Left ventricle myocardium inferior (tissue), 1 donor: ENCODE measurements at places on chromosomes 12 and 14. TPM values are rescaled to one million over a fixed set of nuclear protein-coding genes. Genes with fewer than 3 reads are reported as not detected.

Gene IAPP
- total RNA-seq = not detected

Gene OR11H7
- total RNA-seq = not detected

Gene IGFBP6
- 53.0 TPM for total RNA-seq

GRCh38 chr12:104602896-104603295, 146.1 kb downstream of the CHST11 start:
- no peak overlapping the region for H3K4me3 ChIP-seq
- no peaks in the 10 kb centered on the region for H3K36me3 ChIP-seq
- H3K4me1 ChIP-seq = peaks cover 58% of the 10 kb centered on the region
- no peak overlapping the region for H3K27ac ChIP-seq
- no peaks in the 10 kb centered on the region for H3K27me3 ChIP-seq

DNA sequence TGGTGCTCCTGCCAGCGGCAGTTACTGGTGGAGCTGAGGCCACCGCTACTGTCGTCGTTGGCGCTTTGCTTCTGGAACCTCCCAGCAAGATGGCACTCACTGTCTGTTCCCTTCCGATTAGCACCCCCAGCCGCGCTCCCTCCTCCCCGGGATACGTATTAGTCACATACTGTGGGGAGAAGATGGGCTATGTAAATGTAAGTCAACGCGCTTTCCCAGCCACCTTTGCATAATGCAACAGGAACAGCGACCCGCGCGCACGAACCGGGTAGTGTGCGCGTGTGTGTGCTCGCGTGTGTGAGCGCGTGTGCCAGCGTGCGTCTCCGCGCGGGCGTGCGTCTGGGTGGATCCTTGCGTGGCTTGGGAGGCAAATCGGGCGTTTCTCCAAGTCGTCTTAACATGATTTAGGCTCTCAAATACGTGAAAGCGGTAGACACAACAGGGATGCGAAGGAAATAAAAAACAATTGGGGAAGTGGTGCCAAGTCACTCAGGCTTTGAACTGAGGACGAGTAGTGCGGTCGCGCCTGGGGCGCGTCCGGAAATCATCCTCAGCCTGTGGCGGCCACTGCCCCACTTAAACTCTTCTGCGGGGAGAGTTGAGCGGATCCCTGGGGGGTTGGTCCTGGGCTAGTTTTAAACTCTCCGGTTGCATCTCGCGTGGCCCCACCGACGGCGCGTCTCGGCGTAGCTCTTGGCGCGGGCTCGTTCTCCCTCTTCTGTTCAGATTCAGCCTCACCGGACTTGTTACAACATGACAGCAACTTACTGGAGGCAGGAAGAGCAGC, 1.8 kb downstream of the FLRT2 start:
- peaks cover 74% of the 10 kb centered on the region for H3K27me3 ChIP-seq
- H3K36me3 ChIP-seq = no peaks in the 10 kb centered on the region
- peaks cover 61% of the 10 kb centered on the region for H3K4me1 ChIP-seq
- DNase-seq = peak; percentile 55
- H3K27ac ChIP-seq = peak overlapping the region; percentile 63
- peak overlapping the region; percentile 73 for H3K4me3 ChIP-seq

DNA sequence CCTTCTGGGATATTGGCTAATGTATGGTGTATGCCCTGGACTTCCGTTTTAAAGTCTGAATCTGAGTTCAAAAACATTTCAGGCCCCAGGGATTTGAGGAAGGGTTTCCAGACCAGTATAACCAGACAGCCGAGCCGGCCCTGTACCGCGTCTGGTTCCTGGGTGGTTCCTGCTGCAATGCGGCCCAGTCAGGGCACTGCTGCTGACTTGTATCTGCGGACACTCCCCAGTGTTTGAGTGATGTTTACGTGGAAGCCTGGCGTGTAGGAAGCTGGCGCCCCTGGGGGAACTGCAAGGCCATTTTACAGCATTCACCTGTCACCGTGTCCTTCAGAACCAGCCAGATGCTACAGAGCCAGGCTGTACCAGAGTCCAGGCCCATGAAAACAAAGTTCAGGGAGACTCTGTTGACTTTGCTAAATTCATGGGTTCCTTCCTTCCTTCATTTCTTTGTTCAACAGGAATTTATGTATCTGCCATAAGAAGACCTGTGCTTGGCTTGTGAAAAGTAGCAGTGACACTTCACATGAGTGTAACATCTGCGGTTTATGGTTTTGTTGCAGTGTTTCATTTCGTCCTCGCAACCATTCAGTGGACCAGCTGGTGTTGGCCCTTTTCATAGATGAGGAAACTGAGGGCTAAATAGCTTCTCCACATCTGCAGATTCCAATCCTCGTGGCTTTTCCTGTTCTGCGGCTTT, 16.8 kb downstream of the EML1 start:
- H3K27ac ChIP-seq = peak overlapping the region; percentile 71
- no peaks in the 10 kb centered on the region for H3K27me3 ChIP-seq
- H3K4me1 ChIP-seq = peaks cover 42% of the 10 kb centered on the region
- peak; percentile 52 for DNase-seq

Gene SLC38A4
- 0.27 TPM for total RNA-seq

GRCh38 chr14:37565550-37565949, 29.5 kb downstream of the FOXA1 start:
- no peak overlapping the region for H3K27ac ChIP-seq
- DNase-seq = no peak
- H3K4me1 ChIP-seq = peaks cover 5% of the 10 kb centered on the region
- H3K4me3 ChIP-seq = no peak overlapping the region
- H3K36me3 ChIP-seq = no peaks in the 10 kb centered on the region
- H3K27me3 ChIP-seq = no peaks in the 10 kb centered on the region

- H3K27ac ChIP-seq = peak overlapping the region; percentile 86
- H3K36me3 ChIP-seq = no peaks in the 10 kb centered on the region
- H3K4me3 ChIP-seq = no peak overlapping the region
- no peak for DNase-seq
These were observed 18.6 kb downstream of the LTBP2 start for GRCh38 chr14:74593241-74593953.

- H3K27me3 ChIP-seq = peaks cover under 1% of the 10 kb centered on the region
- no peaks in the 10 kb centered on the region for H3K4me1 ChIP-seq
- no peak for DNase-seq
These were observed 37.9 kb downstream of the CYP46A1 start for GRCh38 chr14:99721792-99722516.

DNA sequence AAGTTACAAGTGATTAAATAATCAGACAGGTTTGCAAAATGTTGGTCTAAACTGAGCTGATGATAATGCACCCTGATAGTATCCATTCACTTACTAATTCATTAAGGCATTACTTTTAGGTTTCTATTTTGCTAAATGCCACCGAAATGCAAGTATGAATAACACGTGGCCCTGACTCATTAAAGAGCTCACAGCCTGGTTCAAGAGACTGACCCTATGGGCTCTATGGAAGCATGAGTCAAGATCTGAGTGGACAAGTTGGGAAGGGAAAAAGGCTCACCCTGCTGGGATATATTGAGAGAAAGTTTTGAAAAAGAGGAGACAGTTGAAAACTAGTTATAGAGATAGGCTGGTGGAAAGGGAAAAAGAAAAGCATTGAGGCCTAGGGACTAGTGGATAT, 14.8 kb upstream of the LRRC9 start:
- H3K36me3 ChIP-seq = no peaks in the 10 kb centered on the region
- no peak overlapping the region for H3K27ac ChIP-seq
- no peaks in the 10 kb centered on the region for H3K27me3 ChIP-seq
- DNase-seq = no peak
- no peak overlapping the region for H3K4me3 ChIP-seq

DNA sequence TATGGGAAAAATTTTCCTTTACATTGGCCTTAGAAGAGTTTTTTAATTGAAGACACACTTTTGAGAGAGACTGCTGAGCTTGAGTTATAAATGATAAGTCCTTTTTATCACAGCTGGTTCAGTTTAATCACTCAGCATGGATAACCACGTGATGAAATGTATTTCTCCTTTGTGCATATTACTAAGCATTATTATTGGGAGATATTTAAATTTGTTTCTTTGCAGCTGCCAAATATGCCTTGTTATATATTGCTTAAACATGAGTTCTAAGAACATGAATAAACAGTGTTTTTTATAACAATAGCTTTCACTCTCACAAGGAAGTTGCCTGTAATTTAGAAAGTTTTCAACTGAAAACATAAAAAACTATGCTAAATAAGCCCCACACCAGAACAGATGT, 293.5 kb upstream of the LRFN5 start:
- no peaks in the 10 kb centered on the region for H3K4me1 ChIP-seq
- no peak overlapping the region for H3K27ac ChIP-seq
- no peak overlapping the region for H3K4me3 ChIP-seq
- no peak for DNase-seq
- H3K27me3 ChIP-seq = no peaks in the 10 kb centered on the region
- H3K36me3 ChIP-seq = no peaks in the 10 kb centered on the region

- no peaks in the 10 kb centered on the region for H3K36me3 ChIP-seq
- no peaks in the 10 kb centered on the region for H3K27me3 ChIP-seq
- peaks cover 14% of the 10 kb centered on the region for H3K4me1 ChIP-seq
- DNase-seq = no peak
- no peak overlapping the region for H3K27ac ChIP-seq
- no peak overlapping the region for H3K4me3 ChIP-seq
These were observed 346.7 kb upstream of the CCDC196 start for GRCh38 chr14:66139432-66139831.

- no peak overlapping the region for H3K27ac ChIP-seq
- no peaks in the 10 kb centered on the region for H3K36me3 ChIP-seq
- H3K4me1 ChIP-seq = peaks cover 14% of the 10 kb centered on the region
- H3K27me3 ChIP-seq = no peaks in the 10 kb centered on the region
- no peak overlapping the region for H3K4me3 ChIP-seq
These were observed 124.1 kb upstream of the MED13L start for GRCh38 chr12:116401565-116401964.

- no peaks in the 10 kb centered on the region for H3K27me3 ChIP-seq
- no peak overlapping the region for H3K4me3 ChIP-seq
- no peak overlapping the region for H3K27ac ChIP-seq
- no peaks in the 10 kb centered on the region for H3K36me3 ChIP-seq
- no peak for DNase-seq
- H3K4me1 ChIP-seq = peaks cover 5% of the 10 kb centered on the region
These were observed 87.7 kb downstream of the C12orf75 start for GRCh38 chr12:105418229-105418628.

Gene FERMT2
- 91.9 TPM for total RNA-seq

Gene TIGAR
- 13.6 TPM for total RNA-seq

DNA sequence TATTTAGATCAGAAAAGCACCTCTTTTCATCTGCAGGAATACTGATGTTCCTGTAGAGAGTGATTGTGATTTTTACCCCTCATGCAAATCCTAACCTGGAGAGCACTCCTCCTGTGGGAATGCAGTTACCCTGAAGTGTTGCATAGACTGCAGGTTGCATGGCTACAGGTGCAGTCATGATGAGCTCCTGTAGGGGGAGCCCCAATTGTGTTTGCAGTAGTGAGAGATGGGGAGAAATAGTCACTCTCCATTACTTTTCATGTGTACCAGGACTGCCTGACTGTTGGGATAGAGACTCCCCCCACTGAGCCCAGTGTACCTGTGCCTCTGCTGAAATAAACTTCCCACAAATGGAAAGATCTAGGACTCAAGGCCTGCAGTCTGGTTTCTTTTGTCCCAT, 1086.5 kb downstream of the SLC6A15 start:
- H3K36me3 ChIP-seq = no peaks in the 10 kb centered on the region
- no peak overlapping the region for H3K4me3 ChIP-seq
- DNase-seq = no peak
- no peaks in the 10 kb centered on the region for H3K27me3 ChIP-seq
- H3K27ac ChIP-seq = no peak overlapping the region
- no peaks in the 10 kb centered on the region for H3K4me1 ChIP-seq

Gene CLMN
- 3.7 TPM for total RNA-seq

GRCh38 chr14:75084513-75084912, 15.1 kb downstream of the ZC2HC1C start:
- peaks cover 17% of the 10 kb centered on the region for H3K4me1 ChIP-seq
- H3K27ac ChIP-seq = no peak overlapping the region
- no peak overlapping the region for H3K4me3 ChIP-seq
- H3K36me3 ChIP-seq = peaks cover 62% of the 10 kb centered on the region
- no peaks in the 10 kb centered on the region for H3K27me3 ChIP-seq

Gene PTPRR
- 1.3 TPM for total RNA-seq

- DNase-seq = no peak
- H3K4me3 ChIP-seq = no peak overlapping the region
- peaks cover 20% of the 10 kb centered on the region for H3K36me3 ChIP-seq
- no peaks in the 10 kb centered on the region for H3K27me3 ChIP-seq
- peak overlapping the region; percentile 10 for H3K27ac ChIP-seq
- H3K4me1 ChIP-seq = peaks cover 50% of the 10 kb centered on the region
These were observed 5.4 kb downstream of the FOS start for GRCh38 chr14:75283833-75284563.

- H3K4me3 ChIP-seq = no peak overlapping the region
- H3K4me1 ChIP-seq = no peaks in the 10 kb centered on the region
- H3K36me3 ChIP-seq = no peaks in the 10 kb centered on the region
- H3K27ac ChIP-seq = no peak overlapping the region
- peaks cover 7% of the 10 kb centered on the region for H3K27me3 ChIP-seq
These were observed 268.9 kb upstream of the ATP2B1 start for GRCh38 chr12:89977405-89978085.

DNA sequence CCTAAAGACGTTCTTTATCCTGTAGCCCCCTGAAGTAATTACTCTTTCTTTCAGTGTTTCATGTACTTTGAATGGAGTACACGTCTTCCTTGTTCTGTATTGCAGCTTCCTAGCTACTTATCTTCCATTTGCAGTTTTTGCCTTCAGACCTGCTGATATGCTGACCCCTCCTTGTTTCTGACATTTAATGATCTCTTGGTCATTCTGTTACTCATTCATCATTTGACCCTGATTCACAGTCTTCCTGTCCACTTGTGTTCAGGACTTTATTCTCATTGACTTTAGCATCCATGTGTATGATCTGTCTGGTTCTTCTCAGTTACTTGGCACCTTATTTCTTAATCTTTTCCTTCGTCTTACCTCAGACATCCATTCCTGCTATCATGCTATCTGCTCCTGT, 22.2 kb downstream of the CPSF2 start:
- H3K27me3 ChIP-seq = no peaks in the 10 kb centered on the region
- DNase-seq = no peak
- no peak overlapping the region for H3K4me3 ChIP-seq
- no peak overlapping the region for H3K27ac ChIP-seq
- peaks cover 100% of the 10 kb centered on the region for H3K36me3 ChIP-seq
- no peaks in the 10 kb centered on the region for H3K4me1 ChIP-seq

DNA sequence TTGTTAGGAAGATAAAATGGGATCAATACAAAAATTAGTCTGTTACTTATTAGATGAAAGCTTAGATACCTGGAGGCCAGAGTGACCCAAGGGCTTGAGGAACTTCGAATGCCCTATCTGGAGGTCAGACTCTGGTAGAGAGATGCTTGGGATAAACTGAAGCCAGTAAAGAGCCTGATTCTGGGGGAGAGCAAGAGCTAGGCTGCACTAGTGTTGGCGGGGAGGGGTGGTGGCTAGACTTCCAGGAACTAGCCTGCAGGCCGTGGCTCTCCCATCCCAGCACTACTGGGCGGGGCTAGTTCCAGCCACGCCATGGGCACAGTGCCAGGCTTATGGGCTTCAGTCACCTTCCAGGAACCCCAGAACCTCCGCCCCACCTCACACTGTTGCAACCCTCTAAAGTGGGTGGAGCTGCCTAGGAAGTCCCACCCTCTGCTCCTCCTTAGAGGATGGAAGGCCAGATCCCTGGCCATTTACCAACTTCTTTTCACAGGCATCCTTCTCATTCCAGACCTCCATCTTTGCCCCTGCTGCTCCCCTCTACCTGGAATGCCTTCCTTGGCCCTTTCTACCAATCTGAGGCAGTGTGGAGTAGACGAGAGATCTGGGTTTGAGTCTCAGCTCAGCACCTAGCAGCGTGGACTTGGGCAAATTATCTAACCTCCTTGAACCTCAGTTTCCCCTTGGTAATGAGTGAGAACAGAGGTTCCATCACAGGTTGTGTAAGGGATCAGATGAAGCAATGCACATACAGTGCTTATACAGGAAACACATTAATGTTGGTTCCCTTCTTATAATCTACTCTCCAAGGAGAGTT, 6.3 kb upstream of the NFE2 start:
- peak; percentile 79 for DNase-seq
- no peak overlapping the region for H3K27ac ChIP-seq
- peaks cover 9% of the 10 kb centered on the region for H3K4me1 ChIP-seq
- no peak overlapping the region for H3K4me3 ChIP-seq
- H3K36me3 ChIP-seq = no peaks in the 10 kb centered on the region
